Stimulated activated effector memory CD8-positive, alpha-beta T cell treated with anti-CD3 and anti-CD28 coated beads, Interleukin-12 subunit alpha, Interleukin-12 subunit beta, amount 100 ng/mL, for 72 hours (primary cell): ENCODE measurements at places on chromosomes 5 and 9.

GRCh38 chr5:89871906-89872305 lies 537.6 kb downstream of the CETN3 start:
- DNase-seq, result no peak

DNA sequence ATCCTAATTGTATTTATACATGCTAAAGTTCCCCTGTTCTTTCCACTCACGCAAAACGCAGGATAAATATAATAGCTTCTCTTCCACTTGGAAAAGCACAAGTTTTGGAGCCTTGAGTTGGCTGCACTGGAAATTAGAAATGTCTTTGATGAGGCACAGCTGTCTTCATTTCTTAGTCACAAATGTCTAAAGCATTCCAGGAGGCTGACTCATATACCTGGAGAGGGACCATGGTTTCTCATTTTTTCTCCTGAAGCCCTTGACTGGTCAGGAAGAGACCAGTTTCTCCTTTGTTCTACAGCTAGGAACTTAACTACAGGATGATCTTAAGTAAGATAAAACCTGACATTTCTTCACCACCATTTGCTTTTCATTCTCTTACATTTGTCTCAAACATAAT lies 16.2 kb downstream of the MTX3 start:
- no peak for DNase-seq

GRCh38 chr9:16172796-16173195 lies 620.0 kb downstream of the CCDC171 start:
- DNase-seq, result no peak

GRCh38 chr5:124301850-124302249 lies 444.6 kb downstream of the ZNF608 start:
- DNase-seq, result no peak

- DNase-seq, result no peak
These were observed 28.2 kb downstream of the CETN3 start for GRCh38 chr5:90381213-90381929.

- no peak for DNase-seq
These were observed 135.3 kb downstream of the YIPF5 start for GRCh38 chr5:144035046-144035740.

DNA sequence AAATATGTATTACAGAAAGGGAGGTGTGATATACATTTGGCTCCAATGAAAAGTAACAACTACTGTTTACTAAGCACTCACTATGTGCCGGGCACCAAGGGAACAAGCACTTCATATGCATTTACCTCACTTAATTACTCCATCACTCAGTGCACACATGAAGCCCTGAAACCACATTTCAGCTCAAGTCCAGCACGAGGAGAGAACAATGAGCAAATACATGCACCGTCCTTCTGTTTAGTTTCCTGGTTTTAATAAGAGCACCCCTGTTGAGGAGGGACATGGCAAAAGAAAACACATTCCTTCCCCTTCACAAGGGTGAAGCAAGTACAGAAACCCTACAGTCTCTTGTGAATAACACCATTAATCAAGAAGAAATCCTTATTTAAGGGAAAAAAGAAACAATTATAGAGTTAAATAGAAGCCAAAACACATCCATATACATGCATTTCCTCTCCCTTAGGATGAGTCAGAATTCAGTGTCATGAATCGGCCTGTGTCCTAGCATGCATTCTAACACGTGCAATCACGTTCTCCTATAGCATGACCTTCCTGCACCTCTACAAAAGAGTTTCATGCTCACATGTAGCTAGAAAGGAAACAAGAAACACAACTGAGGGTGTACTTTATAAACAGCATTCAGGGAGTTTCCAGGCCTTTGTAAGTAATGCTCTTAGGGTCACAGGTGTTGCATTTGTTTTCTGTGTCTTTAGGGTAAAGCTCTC lies 411.6 kb downstream of the BNC2 start:
- no peak for DNase-seq

DNA sequence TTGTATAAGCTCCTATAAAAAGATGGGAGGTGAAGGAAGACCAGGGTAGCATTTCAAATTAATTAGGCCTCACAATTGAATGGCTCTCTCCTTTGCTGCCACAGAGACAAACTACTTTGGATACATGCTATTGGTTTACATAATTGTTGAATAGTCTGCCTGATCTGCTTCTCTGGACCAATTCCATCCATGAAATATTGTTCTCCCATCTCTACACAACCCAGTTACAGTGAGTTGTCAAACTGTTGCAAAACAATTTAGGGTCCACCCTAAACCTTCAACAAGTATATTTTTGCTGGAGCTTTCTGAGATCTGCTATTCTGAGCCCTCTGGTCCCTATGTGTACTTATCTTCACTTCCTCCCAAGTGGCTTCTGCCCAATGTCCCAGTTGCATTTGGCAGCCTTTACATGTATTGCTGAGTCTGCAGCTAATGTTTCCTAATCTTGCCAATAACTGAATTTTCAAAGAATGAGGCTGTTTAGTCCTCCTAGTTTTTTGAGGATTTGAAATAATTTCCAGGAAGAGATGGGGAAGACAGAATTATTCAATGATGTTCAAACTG lies 38.9 kb downstream of the AGTPBP1 start:
- no peak for DNase-seq

GRCh38 chr9:14209399-14210345 lies 104.3 kb downstream of the NFIB start:
- no peak for DNase-seq

- DNase-seq, result no peak
These were observed 52.3 kb upstream of the FAM120AOS start for GRCh38 chr9:93505541-93506132.

DNA sequence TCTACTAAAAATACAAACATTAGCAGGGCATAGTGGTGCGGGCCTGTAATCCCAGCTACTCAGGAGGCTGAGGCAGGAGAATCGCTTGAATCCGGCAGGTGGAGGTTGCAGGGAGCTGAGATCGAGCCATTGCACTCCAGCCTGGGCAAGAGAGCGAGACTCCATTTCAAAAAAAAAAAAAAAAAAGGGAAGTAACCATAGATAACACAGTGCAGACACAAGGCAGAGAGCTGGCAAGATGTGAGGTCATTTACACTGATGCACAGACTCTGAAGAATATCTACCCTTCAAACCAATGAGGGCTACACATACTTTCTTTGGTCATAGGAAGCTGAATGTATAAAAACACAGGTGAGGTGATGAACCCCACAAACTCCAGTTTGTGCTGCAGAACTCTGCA lies 131.9 kb downstream of the DCP2 start:
- no peak for DNase-seq

DNA sequence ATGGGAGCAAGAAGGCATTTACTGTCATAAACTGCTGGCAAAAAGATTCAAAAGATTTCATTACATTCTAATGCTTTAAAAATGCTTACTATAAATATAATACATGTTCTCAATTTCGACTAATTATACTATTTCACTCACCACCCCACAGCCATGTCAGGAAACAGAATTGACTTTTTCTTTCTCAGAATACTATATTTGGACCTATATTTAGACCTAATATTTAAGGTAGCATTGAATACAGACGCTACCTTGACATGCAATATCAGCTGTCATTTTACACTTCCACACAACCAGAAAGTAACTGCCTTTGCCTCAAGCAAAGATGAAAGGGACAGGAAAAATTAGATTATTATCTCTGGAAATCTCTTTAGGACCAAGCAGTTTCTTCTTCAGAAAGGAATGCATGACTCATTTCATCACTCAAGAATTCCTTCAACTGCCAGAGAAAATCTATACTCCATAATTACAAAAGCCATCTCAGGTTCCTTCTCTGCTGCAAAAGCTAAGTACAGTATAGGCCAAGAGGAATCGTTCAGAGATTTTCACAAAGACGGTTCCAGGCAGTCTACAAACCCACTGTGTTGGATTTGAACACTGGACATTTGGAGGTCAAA lies 11.8 kb upstream of the UBE2QL1 start:
- no peak for DNase-seq

- DNase-seq, result no peak
These were observed 8.4 kb downstream of the RALGDS start for GRCh38 chr9:133112663-133113026.

GRCh38 chr9:123339666-123340510 lies 16.1 kb upstream of the CRB2 start:
- DNase-seq, result peak; percentile 20

- DNase-seq, result no peak
These were observed 14.4 kb upstream of the GALNT10 start for GRCh38 chr5:154176181-154176580.

DNA sequence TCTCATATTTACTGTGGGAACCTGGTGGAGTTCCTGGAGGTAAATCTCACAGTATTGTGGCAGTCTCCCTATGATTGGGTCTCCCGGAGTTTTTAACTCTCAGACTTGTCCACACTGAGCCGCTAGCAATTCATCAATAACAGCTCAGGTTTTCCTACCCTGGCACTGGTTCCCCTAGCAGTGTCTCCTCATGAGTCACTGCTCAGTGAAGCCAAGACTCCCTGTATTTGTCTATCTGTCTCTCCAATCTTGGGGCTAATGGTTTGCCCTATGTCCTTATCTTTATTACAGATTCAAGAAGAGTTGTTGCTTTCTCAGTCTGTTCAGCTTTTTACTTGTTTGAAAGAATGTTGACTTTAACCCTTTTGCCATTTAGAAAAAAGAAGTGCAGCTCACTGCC lies 176.7 kb upstream of the FGF10 start:
- no peak for DNase-seq

DNA sequence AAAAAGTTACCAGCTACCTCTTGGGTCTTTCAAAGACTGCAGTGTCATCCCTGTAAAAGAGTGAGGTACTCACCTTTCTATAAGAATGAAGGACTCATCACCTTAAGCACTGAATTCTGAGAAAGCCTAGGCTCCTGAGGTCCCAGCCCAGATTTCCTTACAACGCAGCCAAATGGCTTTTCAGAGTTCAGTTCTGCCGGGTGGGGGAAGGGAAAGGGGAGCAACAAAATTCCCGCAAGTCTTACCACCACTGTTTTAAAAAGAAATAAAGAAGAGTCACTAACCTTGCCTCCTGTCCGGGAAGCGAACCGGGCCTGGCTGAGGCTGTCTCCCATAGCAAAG lies 373 bp downstream of the ADAMTS12 start:
- DNase-seq, result no peak

DNA sequence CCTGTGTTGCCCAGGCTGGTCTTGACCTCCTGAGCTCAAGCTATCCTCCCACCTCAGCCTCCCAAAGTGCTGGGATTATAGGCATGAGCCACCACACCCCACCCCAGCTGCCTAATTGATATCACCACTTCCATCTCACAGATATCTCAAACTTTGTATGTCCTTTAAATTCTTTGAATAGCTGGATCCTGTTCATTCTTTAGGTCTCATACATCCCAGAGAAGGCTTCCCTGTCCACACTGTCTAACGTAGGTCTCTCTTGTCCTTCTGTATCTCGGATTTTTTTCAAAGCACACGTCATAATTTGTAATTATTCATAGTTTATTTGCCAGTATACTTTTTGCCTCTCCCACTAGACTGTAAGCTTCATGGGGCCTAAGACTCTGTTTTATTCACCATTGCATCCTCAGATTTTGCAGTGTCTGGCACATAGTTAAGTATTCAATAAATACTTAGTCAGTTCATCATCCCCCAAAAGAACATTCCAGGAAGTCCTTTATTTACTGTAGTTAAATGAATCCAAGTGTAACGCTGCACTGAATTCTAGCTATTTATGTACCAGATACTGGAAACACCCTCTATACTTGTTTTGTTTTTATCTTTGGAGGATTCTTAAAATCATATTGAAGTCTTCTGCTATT lies 10.5 kb downstream of the ARSK start:
- DNase-seq, result no peak

DNA sequence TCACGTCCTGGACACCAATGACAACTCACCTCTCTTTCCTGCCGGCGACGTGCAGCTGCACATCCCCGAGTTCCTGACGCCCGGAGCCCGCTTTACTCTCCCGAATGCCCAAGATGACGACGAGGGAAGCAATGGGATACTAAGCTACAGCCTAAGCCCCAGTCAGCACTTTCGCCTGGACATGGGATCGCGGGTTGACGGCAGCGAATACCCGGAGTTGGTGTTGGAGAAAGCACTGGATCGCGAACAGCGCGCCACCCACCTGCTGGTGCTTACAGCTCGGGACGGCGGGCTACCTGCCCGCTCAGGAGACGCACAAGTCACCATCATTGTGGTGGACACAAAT lies 1.1 kb downstream of the PCDHAC1 start:
- DNase-seq, result no peak

DNA sequence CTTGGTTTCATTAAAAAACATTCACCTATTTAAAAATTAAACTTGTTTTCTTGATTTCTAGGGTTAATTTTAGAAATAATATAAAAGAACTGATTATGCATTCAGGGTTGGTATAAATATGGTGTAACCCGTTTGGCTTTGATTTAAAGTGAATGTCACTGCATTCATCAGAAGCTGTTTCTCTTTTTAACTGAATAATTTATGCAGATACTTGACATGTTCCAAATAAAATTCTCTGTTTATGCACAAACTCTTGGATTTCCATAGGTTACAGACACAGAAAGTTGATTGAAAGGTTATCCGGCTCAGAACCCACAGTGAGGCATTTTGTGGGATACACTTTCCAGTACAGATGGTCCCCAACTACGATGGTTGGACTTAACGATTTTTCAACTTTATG lies 161.3 kb downstream of the HACD4 start:
- no peak for DNase-seq

- DNase-seq, result no peak
These were observed 95.8 kb upstream of the RARS1 start for GRCh38 chr5:168390491-168390890.

- no peak for DNase-seq
These were observed 1.1 kb upstream of the ADAMTSL1 start for GRCh38 chr9:18472841-18473251.

- DNase-seq, result no peak
These were observed 23.5 kb downstream of the ODF2 start for GRCh38 chr9:128479262-128479661.

DNA sequence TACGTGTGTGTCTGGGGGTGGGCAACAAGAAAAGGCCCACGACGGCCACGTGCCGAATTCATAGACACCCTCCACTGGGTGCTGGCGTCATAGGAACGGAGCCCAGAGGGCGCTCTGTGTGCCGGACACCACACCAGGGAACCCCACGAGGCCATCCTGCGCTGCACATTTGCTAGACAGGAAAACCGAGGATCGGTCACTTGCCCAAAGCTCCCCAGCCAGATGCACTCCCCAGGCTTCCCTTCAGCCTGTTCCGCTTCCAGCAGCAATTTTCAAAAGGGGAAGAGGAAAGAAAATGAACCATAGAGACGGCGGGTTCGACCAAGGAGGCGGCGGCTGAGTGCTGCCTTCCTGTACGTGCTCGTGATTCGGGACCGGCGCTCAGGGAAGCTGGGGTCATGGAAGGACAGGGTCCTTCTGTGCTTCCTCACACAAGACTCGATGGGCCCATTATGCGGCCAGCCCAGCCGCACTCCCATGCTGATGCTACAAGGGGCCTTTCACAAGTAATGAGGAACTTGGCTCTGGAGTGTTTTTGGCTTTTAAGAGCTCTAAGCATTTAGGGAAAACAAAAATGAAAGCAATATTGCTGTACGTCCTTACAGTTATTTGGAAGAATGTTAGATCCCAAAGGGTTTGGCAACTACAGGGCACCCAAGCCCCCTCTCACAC lies 124.6 kb upstream of the SARDH start:
- no peak for DNase-seq
